ENCODE measurements at places on chromosomes 16 and 17. TPM values are rescaled to one million over a fixed set of nuclear protein-coding genes. Genes with fewer than 3 reads are reported as not detected.

The CES2 gene
- 14.9 TPM for total RNA-seq

The RPL13 gene
- total RNA-seq, result 3,513 TPM

The TMEM220 gene
- total RNA-seq, result 1.8 TPM

The GP1BA gene
- total RNA-seq, result not detected

The PDILT gene
- not detected for total RNA-seq

The GAS7 gene
- not detected for total RNA-seq

The EIF1 gene
- total RNA-seq, result 68.4 TPM

The MFAP4 gene
- not detected for total RNA-seq

The NR1D1 gene
- 0.54 TPM for total RNA-seq

The MMP28 gene
- total RNA-seq, result 3.8 TPM

The TMIGD1 gene
- not detected for total RNA-seq

The TPSD1 gene
- not detected for total RNA-seq

The ADAD2 gene
- total RNA-seq, result 0.18 TPM

The TNFRSF17 gene
- total RNA-seq, result not detected

Measured in endothelial cell of coronary artery (primary cell).